ENCODE measurements at places on chromosomes 4 and X.

DNA sequence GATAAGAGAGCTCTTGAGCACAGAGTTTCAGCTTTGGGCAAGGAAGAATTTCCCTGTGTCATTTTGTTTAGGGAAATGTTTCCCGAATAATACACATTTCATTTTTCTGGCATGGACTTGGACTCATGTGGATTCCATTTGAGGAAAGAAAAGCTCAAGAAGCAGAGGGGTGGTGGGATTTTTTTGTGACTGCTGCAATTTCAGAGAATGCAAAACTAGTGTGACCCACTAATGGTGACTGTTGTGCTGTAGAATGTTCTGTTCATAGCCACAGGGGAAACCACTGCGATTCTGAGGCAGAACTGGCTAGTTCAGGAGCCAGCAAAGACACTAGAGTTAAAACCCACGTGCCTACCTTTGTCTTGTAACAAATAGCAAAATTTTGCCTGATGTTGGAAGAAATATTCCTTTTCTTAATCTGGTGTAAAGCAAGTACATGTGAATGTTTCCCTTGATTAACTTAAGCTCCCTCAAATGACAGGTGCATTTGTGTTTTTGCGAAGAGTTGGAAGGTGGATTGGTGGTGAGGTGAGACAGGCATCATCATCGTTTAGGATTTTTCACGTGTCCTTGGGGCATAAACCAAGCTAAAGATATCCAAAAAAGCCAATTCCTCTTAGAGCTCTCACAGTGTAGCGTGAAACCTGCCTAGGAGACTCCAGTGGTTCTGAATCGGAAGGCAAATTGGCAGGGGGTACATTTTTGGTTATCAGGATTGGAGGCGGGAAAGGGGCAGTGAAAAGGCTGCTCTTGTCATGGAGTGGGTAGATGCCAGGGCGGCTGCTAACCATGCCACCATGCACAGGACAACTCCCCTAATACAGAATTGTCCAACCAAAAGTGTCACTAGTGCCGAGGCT lies 38.0 kb upstream of the FAM9C start:
- no peak for DNase-seq

DNA sequence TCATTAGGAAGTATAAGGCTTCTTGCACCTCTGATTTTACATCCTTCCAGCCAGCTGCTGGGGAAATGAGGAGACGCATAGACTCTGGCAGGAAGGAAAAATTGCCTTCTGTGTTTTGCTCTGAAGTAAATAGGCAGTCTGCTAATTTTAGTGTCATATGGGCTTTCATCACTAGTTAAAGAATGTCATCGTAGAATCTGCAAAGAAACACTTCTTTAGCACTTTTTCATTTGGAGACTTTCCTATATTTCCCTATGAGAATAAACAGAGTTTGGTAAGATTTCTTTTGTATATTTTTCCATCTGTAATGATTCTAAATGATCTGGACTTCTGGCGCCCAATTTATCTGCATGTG lies 3.3 kb downstream of the ADGRL3 start:
- no peak for DNase-seq

DNA sequence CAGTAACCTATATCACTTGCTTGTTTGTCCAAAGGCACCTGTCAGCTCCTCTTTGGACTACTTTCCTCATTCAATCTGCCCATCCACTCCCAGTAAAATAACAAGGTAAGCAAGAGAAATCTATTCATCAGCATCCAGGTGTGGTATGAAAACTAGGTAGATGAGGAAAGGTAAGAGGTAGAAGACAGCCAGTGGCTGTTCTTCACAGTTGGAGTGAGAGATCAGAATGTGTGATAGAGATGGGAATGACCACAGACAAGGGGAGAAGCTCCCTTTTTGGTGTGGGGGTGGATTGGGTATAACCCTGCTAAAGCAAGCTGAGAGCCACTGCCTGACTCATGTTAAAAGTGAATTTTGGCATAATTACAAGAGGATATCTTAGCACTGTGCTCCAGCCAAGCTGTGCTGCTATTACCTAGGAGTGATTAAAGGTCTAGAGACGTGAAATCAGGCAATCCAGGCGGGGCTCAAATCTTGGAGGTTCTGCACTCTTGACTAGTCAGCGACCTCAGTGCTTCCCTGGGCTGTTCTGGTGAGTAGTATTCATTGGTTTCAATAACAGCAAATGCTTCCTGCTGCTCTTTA lies 28.1 kb upstream of the RASL11B start:
- DNase-seq: no peak

- DNase-seq: no peak
Observed at GRCh38 chrX:97295954-97296353, 412.2 kb downstream of the RPA4 start.

- no peak for DNase-seq
Observed at GRCh38 chr4:164943192-164943591, 34.3 kb downstream of the TRIM61 start.

DNA sequence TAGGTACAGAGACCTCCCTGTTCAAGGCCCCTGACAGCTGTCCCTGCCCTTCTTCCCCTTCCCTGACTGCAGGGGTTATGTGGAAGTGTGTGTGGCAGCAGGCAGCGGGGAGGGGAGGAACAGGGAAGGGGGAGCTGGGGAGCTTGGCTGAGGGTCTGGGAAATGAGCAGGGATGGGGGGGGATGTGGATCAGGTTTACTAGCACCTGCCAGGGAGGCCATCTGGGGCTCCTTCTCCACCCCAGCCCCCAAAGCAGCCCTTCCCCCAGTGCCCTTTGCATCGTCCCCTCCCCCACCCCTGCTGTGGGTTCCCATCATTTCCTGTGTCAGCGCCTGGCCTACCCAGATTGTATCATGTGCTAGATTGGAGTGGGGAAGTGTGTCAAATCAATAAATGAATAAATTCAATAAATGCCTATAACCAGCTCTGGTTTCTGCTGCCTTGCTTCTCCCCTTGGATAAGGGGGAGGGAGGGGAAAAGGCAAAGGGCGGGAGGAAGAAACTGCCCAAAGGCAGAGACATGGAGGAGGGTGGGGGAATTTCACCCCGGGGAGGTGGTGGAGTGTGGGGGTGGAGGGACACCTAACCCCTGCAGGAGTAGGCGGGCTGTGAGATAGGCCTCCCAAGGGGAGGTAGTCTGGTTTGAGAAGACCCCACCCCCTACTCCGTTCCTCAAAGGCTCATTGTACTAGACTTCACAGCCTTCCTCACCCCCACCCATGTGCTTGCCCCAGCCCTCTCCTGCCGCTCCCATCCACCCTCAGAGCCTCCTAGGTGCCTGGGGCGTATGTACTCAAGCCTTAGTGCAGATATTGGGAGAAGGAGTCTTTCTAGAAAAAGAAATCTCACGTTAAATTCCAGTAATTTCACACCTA lies 3.2 kb downstream of the CXorf65 start:
- no peak for DNase-seq

DNA sequence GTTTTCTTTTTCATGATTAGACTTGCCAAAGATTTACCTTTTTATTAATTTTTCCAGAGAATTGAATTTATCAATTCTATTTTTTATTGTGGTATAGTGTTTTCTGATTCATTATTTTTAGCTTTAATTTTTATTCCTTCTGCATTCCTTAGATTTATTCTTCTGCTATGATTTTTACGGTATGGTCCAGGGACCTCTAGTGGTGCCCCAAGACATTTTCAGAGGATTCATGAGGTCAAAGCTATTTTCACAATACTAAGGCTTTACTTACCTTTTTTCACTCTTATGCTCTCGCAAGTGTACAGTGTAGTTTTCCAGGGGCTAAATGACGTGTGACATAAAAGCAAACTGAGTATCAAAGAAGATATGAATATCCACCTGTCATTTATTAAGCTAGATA lies 8.0 kb downstream of the RADX start:
- no peak for DNase-seq

- DNase-seq: no peak
Observed at GRCh38 chr4:54073271-54073880, 9.0 kb upstream of the CHIC2 start.

DNA sequence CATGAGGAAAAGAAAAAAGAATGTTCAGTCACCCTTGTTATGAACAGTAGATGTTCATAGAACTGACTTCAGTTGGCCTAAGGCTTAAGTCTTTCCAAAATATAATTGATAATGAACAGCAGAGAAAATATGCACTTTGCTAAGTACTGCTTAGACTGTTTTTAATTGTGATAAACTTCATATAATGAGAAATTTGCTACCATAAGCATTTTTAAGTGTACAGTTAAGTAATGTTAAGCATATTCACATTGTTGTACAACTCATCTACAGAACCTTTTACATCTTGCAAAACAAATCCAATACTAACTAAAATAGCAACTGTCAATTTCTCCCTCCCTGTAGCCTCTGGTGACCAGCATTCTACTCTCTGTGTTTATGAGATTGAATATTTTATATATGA lies 792.2 kb upstream of the LCORL start:
- no peak for DNase-seq

GRCh38 chr4:94889523-94889922 lies 131.8 kb downstream of the BMPR1B start:
- no peak for DNase-seq

- peak; percentile 38 for DNase-seq
Observed at GRCh38 chr4:149961876-149962597, 116.2 kb upstream of the DCLK2 start.

- no peak for DNase-seq
Observed at GRCh38 chr4:24657768-24658617, 73.6 kb upstream of the DHX15 start.

DNA sequence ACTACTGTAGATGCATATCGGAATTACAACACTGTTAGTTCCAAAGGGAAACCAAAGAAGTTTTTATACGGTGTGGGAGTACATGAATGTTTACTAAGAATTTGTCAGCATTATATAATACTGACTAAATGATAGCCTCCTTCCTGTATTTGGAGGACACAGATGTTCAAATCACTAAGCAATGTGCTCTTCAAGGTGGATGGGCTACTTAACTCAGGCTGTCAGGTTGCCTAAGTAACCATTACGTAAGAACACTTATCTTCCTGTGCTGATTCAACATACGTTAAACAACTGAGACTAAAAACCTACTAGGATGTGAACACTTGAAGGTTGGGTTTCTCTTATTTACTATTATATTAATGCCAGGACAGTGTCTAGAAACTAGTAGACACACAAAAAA lies 81.9 kb upstream of the HPGD start:
- no peak for DNase-seq

DNA sequence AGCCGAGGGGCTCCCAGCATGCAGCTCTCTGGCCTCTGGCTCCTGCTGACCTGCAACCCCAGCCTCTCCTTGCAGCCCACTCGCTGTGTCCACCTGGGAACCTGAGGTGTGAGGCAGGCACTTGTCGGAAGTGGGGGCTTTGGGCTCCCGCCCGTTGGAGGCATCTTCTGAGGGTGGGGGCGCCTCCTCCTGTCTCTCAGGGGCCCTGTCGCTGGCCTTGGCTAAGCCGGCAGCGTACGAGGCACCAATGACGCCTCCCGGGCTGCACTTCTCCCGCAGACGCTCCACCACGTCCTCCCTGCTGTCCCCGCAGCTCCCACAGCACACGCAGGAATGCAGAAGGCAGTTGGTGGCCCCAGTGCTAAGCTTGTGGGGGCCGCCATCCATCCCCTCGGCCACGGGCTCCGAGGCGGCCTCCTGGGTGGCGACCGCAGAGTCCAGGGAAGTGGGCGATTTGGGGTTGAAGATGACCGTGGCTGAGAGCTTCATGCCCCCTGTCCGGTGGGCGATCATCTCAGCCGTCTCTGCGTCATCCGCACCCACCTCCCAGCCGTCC lies 42.5 kb upstream of the MXD4 start:
- DNase-seq: no peak

- DNase-seq: peak; percentile 85
Observed at GRCh38 chr4:13980317-13981310, 353.1 kb upstream of the BOD1L1 start.

DNA sequence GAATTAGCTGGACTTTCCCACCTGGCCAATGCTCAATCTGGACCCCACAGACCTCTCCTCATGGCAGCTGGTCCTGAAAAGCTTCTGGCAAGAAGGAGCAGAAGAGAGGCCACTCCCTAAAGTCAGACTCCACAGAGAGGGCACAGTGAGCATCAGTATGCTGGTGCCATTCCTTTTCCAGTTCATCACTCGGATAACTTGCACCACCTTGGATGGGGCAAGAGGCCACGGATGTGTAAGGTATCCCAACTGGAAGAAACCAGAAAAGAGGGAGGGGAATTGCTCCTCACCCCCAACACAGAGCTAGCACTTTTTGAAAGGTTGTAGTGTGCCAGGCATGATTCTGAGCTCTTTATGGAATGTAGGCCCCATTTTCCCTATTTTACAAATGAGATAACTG lies 85.9 kb downstream of the STK32B start:
- no peak for DNase-seq

- no peak for DNase-seq
Observed at GRCh38 chr4:93918856-93919255, 90.3 kb downstream of the ATOH1 start.

GRCh38 chr4:113406723-113407016 lies 354.9 kb downstream of the CAMK2D start:
- no peak for DNase-seq

DNA sequence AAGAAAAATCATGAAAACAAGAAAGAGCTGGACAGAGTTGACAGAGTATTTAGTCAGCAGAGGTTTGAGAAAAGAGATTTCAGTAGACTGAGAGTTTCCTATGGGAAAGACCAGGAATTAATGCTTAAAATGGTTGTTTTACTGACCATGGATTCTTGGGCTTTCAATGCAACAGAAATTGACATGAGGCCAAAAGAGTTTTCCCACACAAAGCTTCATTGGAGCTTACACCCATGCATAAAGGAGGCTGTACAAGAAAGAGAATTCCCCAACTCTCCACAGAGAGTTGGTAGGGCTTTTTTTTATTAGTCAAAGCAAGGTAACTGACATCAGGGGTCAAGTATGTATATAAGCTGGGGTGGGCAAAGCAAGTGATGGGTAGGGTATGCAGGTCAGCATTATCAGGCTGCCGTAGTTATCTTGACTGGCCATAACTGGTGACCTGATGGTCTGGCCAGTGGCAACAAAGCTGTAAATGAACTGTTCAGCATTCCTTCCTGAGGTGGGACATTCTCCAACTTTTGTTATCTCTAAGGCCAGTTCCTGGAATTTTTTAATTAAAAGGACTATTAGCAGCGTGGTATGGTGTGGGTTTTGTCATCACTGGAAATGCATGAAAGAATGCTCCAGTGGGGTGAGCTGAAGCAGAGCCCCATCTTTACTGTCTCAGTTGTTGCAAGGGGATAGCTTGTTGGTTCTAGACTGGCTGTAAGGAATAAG lies 117.0 kb downstream of the ADAM29 start:
- DNase-seq: no peak

GRCh38 chrX:19566359-19567222 lies 51.3 kb upstream of the MAP3K15 start:
- DNase-seq: no peak

DNA sequence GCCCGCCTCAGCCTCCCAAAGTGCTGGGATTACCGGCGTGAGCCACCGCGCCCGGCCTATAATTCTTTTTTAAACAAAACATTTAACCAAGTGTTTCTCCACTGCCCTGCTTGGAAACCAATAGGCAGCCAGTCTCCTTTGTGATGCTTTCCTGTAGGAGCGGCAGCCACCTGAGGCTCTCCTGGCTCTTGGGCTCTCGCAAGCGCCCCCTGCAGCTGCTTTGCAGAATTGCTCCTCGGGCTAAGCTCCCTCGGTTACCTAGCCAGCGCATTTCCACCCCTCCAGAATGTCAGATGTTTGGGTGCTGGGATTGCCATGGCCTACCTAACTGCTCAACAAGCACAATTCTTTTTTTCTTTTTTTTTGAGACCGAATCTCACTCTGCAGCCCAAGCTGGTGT lies 7.7 kb downstream of the S100P start:
- no peak for DNase-seq
